Activated naive CD8-positive, alpha-beta T cell treated with anti-CD3 and anti-CD28 coated beads for 36 hours (primary cell): ENCODE measurements at places on chromosomes 2 and 18. TPM values are rescaled to one million over a fixed set of nuclear protein-coding genes. Genes with fewer than 3 reads are reported as not detected.

Gene MC2R
- total RNA-seq = not detected

Gene CCDC150
- 9.4 TPM for total RNA-seq

Gene FBXO48
- 1.5 TPM for total RNA-seq

Gene GULP1
- not detected for total RNA-seq

Gene TUBA4B
- total RNA-seq = not detected

Gene EVX2
- total RNA-seq = not detected

Gene CD8A
- total RNA-seq = 356 TPM

Gene DYNAP
- not detected for total RNA-seq

Gene ANKRD30BL
- not detected for total RNA-seq

Gene KLF7
- total RNA-seq = 8.2 TPM

Gene C2orf80
- total RNA-seq = not detected

Gene LDAH
- 27.3 TPM for total RNA-seq

Gene VSNL1
- total RNA-seq = not detected
